ENCODE measurements at places on chromosomes 12 and 14.

GRCh38 chr12:57343703-57344378 lies 87.0 kb downstream of the R3HDM2 start:
- no peak for DNase-seq

DNA sequence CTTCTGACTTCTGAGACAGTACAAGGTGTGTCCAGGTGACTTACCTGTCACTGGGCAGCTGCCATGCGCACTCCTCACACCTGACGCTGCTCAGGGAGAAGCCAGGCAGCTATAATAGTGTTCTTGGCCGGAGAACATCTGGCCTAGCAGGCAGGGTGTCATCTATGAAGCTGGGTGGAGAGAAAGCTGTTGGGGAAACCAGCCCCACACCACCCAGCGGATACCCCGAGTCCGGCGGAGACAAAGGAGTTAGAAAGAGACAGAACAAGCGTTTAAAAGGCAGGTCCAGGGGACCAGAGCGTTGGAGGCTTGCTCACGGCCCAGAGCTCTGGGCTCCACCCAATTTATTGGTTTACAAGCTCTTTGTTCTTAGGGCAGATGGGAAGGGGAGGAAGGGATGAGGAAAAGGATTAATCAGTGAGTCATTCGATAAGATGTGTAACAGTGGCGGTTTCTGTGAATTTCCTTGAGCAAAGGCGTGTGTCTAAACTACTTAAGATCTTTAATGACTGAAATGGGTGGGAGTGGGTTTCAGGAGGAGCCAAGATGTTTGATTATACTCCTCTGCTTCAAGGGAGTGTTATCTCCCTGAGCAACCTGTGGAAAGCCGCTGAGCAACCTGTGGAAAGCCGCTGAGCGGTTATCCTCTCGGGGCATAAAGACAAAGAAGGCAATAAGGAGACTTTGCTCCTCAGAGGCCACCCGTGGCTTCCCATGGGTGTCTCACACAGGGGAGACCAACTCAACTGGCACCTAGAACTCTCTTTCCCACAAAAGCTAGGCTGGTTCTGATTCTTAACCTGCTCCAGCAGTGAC lies at the start of gene GALNT8:
Gene GALNT8 (plus strand): TSS at position 580 of the 816 bp plus-strand sequence. CDS start 278 bp downstream, outside the sequence.
- DNase-seq, result no peak

DNA sequence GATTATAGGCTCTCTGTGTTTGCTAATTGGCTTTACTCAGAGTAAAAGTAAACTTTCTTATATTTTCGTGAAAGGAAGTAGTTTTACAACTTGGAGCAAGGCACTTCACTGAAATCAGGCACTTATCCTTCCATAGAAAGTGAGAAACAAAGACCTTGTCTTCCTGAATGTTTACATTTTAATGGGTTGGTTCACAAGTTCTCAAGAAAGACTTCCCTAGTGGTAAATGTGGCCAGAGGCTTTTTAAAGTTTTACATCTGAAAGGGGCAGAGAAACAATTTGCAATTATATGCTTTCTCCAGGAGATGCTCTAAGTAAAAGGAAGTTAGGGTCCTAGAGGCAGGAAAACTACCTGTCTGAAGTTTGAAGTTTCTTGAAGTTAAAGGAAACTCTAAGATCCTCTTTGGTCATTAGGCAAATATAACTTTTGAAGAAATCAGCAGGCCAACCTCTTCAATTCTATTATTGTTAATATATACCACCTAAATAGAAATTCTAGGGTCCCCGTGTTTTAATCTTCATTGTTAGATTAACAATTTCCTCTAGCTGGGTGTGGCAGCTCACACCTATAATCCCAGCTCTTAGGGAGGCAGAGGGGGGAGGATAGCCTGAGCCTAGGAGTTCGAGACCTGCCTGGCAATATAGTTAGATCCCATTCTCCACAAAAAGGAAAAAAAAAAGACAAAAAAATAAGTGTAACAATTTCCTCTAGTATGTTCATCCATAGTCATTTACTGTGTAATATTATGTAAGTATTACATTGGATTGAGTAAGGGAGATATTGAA lies 644.9 kb upstream of the FOXG1 start:
- DNase-seq, result no peak

- DNase-seq, result no peak
Measured at GRCh38 chr12:110649341-110649847, 35.5 kb downstream of the TCTN1 start.

DNA sequence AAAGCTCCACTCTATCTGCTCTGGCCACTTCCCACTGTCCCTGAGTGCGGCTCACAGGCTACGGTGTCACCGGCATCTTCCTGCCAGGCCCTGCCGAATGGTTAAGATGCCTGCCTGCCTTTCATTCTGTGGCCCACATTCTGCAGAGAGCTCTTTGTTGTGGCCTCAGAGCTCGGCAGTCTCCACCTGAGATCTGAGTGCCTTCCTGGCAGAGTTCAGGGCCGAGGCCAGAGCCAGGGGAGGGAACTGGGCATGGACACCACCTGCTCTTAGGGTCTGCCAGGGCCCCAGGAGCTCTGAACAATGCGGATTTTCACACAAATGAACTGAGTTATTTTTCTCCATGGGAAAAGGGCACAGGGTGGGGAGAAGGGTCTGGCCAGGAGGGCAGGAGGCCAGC lies 127.2 kb downstream of the RBM19 start:
- DNase-seq, result no peak

DNA sequence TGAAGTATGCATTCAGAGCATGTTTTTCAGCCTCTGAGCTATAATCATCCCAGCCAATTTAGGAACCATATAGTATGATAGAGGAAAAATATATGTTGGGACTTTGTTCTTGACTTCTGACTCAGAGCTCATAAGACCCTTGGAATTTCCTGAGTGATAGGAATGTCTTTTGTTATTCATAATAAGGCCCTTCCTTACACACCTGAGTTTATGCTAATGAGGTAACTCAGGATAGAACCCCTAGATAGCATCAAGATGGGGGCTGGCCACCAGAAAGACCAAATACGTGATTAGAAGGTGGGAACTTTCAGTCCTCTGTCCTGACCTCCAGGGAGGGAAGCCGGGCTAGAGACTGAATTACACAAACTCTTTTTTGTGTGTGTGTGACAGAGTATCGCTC lies 32.4 kb upstream of the PLEK2 start:
- DNase-seq, result no peak

- no peak for DNase-seq
Measured at GRCh38 chr12:78275886-78276285, 445.2 kb downstream of the NAV3 start.

DNA sequence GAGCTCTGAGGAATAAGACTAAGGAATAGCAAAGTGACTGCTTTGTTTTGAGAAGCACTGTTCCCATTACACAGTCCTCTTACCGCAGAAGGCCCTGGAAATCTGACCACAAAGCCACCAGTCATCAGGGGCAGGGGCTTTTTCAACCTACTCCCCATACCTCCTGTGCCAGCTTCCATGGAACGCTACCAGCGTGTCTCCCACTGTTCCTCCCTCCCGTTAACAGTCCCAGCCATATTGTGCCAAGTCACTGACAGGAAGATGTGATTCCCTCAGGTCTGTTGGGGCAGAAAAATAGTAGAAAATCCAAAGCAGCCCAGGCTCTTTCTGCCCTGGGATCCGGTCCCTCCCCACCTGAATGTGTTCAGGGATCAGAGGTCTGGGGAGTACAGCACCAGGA lies 46.6 kb upstream of the VPS33A start:
- no peak for DNase-seq

GRCh38 chr12:122918827-122919226 lies 22.9 kb upstream of the VPS37B start:
- no peak for DNase-seq

DNA sequence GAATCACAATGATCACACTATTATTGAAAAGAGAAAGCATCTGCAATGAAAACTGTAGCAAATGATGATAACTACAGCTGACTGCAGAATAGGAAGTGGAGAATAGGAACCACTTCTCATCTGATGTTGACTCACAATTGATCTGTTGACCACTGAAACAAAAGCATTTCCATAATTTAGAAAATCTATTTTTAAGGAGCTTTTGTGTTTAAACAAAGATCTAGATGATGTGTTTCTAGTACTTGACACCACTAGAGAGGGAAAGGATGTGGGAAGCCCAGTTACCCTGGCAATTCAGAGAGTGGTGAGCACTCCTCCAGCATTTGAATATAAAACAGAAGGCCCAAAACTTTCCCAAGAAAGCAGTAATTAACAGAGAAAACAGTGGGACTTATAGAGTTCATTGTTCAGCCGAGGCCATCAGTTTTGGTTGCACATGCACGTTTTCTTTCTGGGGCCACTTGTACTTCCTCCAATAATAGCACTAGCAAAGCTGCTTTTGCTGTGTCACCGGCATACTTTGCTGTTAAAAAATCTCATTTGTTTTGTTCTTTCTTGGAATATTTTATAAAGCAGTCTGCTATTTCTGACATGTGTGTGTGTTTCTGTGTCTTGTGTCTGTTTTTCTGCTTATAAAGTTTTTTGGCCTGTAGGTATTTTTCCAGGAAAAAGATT lies 76.1 kb upstream of the HECTD1 start:
- no peak for DNase-seq

DNA sequence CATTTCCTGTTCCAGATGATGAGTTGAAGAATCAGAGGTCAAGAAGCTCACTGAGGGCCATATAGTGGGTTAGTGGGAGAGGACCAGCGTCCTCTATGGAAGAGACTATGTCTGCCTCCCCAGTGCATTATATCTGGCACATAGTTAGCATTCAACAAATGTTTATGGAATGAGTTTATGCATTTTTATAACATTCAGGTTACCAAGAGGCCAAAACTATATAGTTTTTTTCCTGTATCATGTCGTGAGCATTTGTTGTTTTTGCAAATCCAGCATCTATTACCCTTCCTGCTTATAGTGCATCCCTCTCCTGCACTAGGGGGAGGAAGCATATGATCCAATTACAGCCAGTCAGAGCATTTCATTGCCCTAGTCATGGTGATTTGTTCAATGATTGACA lies 60.6 kb downstream of the SUDS3 start:
- DNase-seq, result no peak

DNA sequence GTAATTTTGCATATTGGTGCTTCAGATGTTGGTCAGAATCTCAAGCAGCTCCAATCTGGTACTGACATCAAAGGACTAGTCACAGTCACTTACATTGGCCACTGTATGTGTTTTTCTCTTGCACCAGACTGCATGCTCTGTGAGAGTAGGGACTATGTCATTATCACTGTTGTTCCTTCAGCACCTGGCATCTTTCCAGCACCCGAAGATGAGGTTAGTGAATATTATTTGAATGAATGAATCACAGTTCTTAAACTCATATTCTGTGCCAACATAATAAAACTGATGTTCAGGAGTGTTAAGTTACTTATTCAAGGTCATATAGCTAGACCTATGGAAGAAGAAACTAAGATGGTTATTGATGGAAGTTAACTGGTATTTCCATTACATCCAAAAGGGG lies 204.5 kb upstream of the TBX3 start:
- no peak for DNase-seq

DNA sequence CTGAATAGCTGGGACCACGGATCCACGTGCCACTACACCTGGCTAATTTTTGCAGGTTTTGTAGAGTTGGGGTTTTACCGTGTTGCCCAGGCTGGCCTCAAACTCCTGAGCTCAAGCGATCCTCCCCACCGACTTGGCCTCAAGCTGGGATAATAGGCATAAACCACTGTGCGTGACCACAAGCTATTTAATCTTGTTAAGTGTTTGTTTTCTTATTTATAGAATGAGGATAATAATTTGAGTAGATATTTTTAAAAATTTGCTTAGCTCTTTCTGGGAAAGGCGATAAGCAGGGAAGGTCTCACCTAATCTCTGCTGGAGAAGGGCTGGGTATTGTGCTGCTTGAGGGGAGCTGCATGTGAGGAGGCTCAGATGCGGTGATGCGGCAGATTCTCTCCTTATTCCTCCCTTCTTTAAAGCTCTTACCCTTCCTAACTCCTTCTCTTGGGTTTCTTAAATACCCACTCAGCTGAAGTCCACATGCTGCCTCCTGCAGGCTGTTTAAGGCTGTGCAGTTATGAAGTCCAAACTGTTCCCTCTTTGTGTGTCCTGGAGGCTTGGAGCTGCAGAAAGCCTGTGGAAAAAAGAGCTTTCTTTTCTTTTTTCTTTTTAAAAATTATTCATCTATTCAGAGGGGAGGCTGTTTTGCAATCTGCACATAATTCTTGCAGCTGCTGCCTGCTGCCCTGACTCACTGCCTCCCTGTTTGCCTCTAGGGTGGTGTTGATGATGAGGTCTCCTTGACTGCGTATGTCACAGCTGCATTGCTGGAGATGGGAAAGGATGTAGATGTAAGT lies 37.9 kb downstream of the A2ML1 start:
- peak; percentile 12 for DNase-seq

DNA sequence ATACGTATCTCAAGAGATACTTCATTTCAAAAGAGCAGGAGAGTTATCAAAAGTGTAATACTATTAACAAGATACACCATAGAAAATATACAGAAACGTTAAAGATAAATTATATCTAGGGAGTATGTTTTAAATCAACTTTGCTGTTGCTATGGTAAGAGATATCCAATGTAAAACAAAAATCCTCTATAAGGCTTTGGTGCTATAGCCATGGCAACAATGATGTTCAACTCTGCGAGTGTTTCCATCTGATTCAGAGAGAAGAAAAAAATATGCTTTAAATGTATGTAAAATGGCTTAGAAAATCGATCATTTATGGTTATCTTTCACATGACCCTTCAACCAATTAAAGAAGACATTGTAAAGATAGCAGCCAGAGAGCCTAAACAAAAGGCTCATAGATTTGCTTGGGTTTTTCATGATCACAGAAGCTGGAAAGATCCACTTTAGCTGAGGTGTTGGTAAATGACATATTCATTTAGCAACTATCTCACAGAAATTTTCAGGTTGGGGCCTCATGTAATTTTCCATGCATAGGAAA lies 387.0 kb upstream of the GARIN6 start:
- DNase-seq, result no peak

- no peak for DNase-seq
Measured at GRCh38 chr12:103637429-103637828, 50.4 kb downstream of the STAB2 start.

- DNase-seq, result peak; percentile 28
Measured at GRCh38 chr12:53543539-53543938, 36.3 kb upstream of the NPFF start.

DNA sequence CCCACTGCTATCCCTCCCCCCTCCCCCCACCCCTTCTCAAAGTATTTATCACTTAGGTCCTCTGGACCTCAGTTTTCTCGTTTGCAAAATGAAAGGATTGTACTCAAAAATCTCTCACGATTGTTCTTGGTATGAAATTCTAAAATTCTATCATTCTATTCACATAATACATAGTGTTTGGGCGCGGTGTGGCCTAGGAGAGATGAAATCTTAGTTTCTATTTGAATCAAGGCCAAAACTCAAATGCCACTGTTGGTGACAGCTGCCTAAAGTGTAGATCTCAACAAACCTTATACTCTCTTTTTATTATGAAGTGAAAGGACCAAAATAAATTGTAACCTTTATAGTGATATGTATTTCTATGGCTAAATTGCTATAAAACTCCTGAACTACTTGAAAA lies 23.7 kb upstream of the YAF2 start:
- no peak for DNase-seq

- no peak for DNase-seq
Measured at GRCh38 chr12:100043631-100044030, 58.9 kb upstream of the ANKS1B start.

DNA sequence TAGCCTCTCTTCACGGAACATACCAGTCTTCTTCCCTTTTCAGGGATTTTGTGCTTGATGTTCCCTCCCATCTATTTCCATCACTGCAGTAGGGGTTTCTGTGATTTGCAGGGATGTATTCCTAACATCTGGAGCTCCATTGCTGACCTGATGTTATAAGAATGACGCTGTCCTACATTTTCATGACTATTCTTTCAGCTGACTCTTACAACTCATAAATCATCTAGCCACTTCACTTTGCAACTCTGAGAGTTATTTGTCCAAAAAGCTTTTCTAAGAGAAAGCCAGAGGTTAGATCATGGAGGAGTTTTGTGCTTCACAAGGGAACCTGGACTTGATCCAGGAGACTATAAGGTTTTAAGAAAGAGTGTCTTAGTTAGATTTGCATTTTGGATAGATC lies 116.6 kb upstream of the FAR2 start:
- DNase-seq, result no peak

Data from stimulated activated CD4-positive, alpha-beta T cell treated with anti-CD3 and anti-CD28 coated beads, Interleukin-12 subunit alpha, Interleukin-12 subunit beta, amount 100 ng/mL, for 4 hours (primary cell).